Cortex of kidney (tissue), 1 donor: ENCODE measurements at places on chromosomes 13 and 19.

DNA sequence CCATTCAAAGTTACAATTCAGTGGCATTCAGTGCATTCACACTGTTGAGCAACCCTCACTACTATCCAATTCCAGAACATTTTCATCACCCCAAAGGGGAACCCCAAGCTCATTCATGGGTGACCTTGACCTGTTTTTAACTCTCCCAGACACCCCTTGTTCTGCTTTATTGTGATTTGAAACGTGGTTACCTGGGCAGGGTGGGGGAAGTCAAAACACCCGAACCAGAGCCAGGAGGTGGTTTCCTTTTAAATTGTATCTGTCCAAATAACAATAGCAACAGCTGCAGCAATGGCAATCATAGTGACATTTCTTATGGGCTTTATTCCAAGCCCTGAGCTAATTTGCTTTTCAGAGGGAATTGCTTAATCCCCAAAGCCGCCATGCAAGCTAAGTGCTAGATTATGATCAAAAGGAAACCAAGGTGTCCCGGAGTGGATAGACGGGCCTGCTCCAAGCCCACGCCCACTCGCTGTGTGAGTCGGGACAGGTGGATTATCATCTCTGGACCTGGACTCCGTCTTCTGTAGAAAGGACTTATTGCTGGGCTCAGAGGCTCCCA, 6.1 kb downstream of the PTGIR start:
- no peak for DNase-seq

- DNase-seq, result no peak
These were observed 65.5 kb downstream of the EPSTI1 start for GRCh38 chr13:42926555-42926954.

GRCh38 chr19:7187605-7188339, 106.4 kb downstream of the INSR start:
- no peak for DNase-seq

DNA sequence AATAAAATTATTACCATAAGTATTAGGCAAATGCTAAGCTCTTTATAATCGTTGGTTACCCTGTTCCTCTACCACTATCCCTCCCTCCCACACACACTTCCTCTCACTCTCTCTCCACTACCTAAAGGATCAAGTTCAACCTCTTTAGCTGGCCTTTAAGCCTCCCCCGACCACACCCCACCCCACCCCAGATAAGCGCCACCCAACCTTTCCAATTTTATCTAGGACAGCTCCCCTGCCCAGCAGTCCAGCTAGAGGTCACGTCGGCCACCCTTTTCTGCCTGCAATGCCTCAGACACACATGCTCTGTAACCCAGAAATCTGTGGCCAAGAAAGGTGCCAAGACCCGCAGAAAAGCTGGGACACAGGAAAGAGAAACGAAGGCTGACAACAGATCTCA, 1.1 kb downstream of the LYPD4 start:
- no peak for DNase-seq

DNA sequence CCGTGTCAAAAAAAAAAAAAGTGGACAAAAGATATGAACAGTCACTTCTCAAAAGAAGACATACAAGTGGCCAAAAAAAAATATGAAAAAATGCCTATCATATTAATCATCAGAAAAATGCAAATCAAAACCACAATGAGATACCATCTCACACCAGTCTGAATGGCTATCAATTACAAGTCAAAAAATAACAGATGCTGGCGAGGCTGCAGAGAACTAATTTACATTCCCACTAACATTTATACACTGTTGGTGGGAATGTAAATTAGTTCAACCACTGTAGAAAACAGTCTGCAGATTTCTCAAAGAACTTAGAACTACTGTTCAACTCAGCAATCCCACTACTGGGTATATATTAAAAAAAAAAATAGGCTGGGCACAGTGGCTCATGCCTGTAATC, 26.5 kb upstream of the FOXO1 start:
- no peak for DNase-seq

- no peak for DNase-seq
These were observed 6.3 kb downstream of the TEX101 start for GRCh38 chr19:43420954-43421353.

GRCh38 chr13:112428704-112429103, 52.5 kb downstream of the SPACA7 start:
- DNase-seq, result no peak

DNA sequence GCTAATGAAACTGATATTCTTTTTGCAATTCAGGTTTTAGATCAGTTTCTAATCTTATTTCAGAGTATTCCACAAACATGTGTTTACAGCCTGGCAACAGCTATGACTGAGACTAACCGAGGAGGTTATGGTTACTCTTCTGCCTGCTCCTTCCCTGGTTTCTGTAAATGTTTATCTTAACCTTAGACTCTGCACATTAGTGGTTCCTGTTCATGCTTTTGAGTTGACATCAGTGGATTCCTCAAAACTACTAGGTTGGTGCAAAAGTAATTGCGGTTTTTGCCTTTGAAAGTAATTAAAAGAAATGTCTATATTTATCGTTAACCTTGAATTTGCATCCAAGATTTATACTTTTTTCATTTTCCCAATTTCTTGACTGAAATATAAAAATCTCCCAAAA, 237.0 kb upstream of the TSHZ3 start:
- no peak for DNase-seq

GRCh38 chr13:111177081-111177711, 62.1 kb downstream of the ARHGEF7 start:
- DNase-seq, result no peak

GRCh38 chr13:62119739-62120700, 704.4 kb upstream of the PCDH20 start:
- DNase-seq, result no peak

- no peak for DNase-seq
These were observed 29.7 kb downstream of the OLFM2 start for GRCh38 chr19:9906475-9907087.

DNA sequence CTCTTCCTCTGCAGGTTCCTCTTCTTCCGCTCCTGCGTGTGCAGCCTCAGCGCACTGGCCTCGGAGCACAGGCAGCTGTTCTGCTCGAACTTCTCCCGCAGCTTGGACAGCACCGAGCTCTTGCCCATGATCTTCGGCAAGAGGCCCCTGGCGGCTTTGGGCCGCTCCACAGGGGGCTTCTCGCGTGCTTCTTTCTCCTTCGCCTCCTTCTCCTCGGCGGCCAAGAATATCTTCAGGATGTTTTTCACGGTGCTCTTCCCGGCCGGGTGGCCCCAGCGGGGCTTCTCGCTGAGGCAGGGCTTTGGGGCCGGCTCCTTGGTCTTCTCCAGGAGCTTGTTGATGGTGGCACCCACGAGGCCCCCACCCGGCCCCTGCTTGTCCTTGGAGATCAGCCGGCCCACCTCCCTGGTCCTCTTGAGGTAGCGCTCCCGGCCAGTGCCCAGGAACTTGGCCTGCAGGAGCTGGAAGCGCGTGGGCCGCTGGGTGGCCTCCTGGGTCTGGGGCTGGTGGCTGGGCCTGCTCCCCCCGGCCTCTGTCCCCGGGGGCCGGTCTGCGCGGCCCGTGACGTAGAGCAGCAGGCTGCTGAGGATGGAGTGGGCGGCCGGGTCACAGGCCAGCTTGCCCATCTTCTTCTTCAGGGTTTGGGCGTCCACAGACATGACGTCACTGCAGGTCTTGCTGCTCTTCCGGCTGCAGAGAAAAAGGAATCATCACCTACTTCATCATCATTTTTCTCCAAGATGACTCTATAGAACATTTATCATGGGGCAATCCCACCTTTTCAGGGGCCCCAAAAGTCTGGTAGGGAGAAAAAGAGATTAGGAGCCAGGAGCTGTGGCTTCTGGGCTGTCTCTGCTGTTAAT, 43.8 kb upstream of the GRTP1 start:
- DNase-seq, result no peak

DNA sequence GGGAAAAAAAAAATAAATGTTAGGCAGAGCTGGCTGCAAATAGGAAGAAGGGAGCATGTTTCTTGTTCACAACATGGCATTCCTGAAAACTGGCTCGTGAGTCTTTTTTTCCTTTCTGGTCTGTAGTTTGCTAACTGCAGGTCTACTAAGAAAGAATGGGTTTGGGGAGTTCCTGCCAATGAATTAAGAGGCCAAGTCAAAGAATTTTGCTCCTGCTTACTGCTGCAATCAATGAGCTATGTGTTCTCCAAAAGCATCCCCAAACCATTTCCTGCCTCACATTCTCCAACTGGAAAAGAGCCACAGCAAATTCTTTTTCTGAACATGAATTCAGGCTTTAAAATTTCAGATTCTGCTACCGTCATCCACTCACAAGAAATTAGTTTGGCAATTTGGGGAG, 88.6 kb downstream of the DCT start:
- DNase-seq, result no peak

DNA sequence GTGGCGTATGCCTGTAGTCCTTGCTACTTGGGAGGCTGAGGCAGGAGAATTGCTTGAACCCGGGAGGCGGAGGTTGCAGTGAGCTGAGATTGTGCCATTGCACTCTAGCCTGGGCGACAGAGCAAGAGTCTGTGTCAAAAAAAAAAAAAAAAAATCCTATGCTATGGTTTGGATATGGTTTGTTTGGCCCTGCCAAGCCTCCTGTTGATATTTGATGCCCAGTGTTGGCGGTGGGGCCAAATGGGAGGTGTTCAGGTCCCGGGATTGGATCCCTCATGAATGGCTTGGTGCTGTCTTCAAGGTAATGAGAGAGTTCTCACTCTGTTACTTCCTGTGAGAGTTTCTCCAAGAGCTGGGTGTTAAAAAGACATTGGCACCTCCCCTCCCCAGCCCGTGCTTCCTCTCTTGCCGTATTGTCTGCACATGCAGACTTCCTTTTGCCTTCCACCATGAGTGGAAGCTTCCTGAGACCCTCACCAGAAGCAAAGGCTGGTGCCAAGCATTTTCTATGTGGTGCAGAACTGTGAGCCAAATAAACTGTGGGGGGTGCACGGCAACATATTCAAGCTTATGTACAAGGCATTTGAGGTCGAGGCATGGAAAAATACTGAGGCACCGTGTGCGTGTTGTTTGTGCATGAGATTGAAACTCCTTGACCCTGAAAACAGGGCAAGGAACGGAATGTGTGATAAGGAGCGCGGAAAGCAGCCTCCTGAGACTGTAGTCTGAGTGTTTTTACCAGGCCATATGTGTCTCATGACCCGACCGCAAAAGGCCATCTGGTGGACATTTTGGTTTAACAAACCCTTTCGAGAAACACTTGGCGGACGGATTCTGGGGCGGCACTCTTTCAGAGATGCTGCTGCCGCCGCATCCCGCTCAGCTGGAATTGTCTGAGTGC, 7.3 kb downstream of the SIGLEC9 start:
- no peak for DNase-seq
